Stimulated activated CD4-positive, alpha-beta T cell treated with anti-CD3 and anti-CD28 coated beads, Interleukin-15, amount 100 ng/mL, for 1 hour (primary cell): ENCODE measurements at places on chromosomes 5 and 9.

- DNase-seq, result no peak
These were observed 295.4 kb upstream of the RIOK2 start for GRCh38 chr5:97478483-97478882.

GRCh38 chr5:141743866-141744272 is 61.8 kb upstream of the ARAP3 start:
- no peak for DNase-seq

GRCh38 chr9:127027694-127028093 is 94.7 kb downstream of the ANGPTL2 start:
- no peak for DNase-seq

DNA sequence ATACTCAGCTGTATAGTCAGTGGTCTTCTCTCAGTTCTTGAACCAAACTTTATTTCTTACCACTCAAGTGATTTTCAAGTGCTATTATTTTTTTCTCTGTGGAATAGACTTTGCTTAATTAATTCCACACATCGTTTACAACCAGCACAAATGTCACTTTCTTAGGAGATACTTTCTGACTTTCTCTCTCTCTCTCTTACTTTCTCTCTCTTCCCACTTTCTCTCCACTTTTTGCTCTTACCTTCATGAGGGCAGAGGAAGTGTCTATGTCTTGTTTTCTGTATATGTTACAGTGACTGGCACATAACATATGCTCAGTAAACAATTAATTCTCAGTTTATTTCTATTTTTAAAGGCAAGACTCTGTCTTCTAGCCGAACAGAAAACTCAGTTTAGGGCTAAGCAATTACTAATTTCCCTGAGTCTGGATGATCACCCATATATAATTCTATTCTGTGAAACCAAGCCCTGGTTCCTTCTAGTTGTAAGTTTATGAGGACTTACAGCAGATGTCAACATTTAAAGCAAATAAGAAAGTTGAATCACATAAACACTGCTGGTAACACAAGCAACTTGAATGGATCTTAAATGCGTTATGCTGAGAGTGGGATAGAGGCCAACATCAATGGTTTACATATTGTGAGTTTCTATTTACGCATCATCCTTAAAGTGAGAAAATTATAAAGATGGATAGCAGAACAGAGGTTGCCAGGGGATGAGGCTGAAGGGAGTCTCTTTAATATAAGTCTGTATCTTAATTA is 791.4 kb downstream of the MTRR start:
- no peak for DNase-seq

GRCh38 chr5:175701797-175702196 is 43.9 kb downstream of the HRH2 start:
- no peak for DNase-seq

GRCh38 chr5:74471875-74472274 is 168.7 kb downstream of the ENC1 start:
- DNase-seq, result no peak

- no peak for DNase-seq
These were observed 24.6 kb downstream of the TRAF1 start for GRCh38 chr9:120901755-120902568.

GRCh38 chr5:58149345-58149744 is 310.5 kb downstream of the PLK2 start:
- DNase-seq, result no peak

- no peak for DNase-seq
These were observed 203.8 kb upstream of the RAI14 start for GRCh38 chr5:34452170-34452828.

- no peak for DNase-seq
These were observed 33.2 kb upstream of the SNX2 start for GRCh38 chr5:122741681-122742080.

GRCh38 chr9:84818791-84819190 is 149.3 kb downstream of the NTRK2 start:
- DNase-seq, result no peak

DNA sequence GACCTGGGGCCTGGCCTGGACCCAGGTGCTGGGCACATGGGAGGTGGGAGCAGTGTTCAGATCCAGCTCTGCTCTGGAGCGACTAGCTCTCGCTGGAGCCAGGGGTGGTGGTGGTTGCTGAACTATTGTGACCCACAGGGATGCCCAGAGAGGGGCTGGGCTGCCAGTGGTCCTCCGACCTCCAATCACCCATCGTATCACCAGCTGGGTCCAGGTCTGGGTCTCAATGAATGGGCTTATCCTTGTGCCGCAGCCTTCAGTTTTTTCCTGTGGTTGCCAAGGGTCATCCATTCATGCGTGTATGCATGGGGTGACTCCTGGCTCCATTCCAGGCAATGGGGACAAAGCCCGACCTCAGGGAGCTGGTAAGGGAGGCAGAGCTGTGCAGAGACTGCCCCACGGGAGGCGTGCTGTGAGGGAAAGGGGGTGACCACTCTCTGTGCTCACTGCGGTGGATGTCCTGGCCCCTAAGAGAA is 68.6 kb upstream of the RNF130 start:
- DNase-seq, result no peak

DNA sequence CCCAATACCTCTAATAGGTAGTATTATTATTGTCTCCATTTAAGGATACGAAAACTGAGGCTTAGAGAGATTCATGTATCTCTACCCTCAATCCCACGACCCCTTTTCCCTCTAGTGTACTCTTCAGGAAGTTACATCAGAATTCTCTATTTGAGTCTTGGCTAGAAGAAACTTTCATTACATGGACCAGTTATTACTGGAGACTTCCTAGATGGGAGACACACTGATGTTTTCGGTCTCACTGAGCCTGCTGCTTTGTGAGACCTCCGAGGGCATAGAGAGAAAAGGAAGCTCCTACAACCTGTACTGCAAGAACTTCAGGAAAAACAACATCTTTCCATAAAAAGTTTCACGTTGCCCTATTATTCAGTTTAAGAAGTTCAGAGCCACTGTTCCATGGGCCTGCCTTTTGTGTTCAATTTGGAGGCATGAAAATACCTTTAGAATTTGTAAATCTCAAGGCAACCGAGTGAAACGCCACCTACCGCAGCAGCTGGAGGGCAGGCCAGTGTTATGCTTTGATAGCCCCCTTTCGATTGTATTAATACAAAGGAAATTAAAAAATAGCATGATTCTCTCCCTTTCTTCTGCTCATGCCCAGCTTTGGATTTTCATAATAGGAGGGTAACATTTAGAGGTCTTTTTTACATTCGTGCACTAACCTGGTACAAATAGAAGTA is 223.3 kb downstream of the EBF1 start:
- DNase-seq, result no peak

DNA sequence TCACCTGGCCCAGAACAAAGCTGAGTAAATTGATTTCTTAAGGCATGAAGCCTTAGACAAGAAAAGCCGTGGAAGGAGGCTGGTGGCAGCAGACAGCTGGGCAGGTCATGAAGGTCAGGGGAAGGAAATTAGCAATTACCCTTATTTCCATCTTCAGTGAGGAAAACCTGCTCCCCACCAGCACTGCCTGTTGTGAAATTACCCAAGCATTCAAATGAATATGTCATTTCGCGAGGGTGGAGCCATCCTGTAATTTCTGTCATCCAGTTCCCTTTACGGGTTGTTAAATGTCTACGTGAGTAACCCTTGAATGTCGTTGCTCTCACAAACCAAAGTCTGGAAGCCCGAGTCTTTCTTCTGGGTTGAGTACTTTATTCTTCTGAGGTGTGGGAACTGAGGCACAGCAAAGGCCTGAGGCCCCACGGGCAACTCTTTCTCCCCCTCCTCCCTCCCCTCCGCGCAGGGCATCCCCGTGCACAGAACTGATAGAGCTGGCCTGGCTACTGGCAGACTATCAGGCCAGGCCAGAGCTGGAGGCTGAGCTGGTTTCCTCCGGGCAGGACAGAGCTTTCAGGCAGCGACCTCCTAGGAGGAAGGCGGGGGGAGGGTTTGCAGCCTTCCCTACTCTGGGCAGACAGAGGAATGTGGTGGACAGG is 22.0 kb upstream of the AK3 start:
- DNase-seq, result no peak

DNA sequence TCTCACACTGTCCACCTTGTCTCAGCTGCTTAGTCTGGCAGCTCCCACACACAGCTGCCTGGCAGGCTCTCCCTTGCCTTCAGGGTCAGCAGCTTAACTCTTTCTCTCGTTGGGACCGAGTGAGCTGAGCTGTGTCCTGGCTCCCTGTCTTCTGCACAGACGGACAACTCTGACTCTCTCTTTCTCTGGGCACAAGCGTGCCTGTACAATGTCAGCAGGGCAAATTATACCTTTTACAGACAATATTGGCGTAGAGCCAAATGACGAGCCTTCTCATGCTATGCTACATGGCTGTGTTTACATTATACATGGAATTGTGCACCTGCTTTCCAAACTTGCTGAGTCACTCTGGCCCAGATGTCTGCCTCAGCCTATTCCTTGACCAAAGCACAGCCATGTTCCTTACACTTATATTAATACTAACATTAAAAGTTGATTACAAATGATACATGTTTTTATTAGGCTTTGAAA is 188.6 kb downstream of the CYLC2 start:
- DNase-seq, result no peak

DNA sequence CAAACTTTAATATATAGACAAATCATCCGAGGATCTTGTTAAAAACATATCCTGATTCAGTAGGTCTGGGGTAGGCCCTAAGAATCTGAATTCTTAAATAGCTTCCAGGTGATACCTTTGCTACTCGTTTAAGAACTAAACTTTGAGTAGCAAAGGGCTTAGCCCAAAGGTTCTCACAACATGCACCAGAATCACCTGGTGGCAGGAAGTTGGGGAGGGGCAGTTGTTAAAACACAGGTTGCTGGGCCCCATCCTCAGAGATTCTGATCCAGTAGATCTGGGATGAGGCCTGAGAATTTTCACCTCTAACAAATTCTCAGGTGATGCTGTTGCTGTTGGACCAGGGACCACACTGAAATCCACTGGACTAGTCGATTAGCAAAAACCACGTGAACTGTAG is 20.0 kb upstream of the RGMB start:
- no peak for DNase-seq

GRCh38 chr9:89567649-89568048 is 37.2 kb upstream of the GADD45G start:
- no peak for DNase-seq

DNA sequence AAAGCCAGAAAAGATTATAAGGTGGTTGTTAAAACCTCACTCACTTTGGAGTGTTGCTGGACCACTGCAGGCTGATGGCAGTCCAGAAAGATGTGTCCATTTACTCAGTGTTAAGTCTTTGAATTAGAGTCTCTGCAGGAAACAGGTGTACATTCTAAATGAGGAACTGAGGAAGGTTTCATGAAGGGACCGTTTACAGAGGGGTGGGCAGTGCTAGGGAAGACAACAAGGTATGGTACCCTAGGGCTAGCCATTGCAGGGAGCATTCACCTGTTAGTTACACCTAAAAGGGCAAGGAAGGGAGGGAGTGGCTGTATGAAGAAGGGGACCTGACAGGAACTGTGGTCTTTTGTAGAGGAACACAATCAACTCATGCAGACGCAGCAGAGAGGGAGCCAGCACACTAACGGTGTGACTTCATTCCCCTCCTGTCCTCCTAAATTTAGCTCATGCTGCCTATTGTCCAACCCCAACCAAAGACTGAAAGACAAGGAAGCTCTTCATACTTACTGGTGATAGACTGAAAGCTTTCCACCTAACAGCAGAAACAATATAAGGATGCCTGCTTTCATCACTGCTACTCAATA is 32.2 kb upstream of the PAX5 start:
- DNase-seq, result no peak

DNA sequence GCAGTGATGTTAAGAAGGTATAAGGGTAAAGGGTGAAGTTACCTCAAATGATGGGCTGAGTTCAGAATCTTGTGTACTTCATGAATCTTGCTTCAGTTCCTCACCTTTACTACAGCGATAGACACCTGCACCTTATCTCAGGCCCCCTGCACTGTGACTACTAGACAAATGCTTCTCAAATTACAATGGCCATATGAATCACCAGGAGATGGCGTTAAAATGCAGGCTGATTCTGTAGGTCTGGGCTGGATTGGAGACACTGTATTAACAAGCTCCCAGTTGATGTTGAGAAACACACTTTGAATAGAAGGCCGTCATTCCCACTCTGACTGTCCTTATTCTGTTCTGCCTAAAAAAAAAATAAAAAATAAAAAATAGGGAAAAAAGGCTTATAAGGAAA is 29.8 kb downstream of the TARS1 start:
- DNase-seq, result no peak

GRCh38 chr5:154244476-154244875 is 53.9 kb downstream of the GALNT10 start:
- no peak for DNase-seq

GRCh38 chr9:89548071-89548638 is 50.2 kb upstream of the SEMA4D start:
- no peak for DNase-seq

GRCh38 chr5:116517488-116517887 is 57.1 kb downstream of the SEMA6A start:
- no peak for DNase-seq

DNA sequence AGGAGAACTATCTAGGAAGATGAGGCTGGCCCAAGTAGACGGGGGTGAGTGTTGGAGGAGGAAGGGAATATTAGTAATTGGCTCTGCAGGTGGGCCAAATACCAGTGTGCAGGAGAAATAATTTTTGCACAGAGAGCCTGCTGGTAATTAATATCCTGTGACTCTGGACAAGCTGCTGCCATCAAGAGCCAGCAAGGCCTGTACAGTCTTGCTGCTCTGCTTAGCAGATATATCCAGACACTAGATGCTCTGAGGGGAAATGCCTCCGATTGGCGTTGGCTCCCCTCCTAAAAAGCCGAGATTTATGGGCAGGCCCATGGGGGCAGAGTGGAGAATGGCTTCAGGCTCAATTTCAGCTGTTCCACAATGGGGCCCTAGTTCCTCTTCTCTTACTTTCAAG is 29.6 kb upstream of the ASTN2 start:
- DNase-seq, result no peak

DNA sequence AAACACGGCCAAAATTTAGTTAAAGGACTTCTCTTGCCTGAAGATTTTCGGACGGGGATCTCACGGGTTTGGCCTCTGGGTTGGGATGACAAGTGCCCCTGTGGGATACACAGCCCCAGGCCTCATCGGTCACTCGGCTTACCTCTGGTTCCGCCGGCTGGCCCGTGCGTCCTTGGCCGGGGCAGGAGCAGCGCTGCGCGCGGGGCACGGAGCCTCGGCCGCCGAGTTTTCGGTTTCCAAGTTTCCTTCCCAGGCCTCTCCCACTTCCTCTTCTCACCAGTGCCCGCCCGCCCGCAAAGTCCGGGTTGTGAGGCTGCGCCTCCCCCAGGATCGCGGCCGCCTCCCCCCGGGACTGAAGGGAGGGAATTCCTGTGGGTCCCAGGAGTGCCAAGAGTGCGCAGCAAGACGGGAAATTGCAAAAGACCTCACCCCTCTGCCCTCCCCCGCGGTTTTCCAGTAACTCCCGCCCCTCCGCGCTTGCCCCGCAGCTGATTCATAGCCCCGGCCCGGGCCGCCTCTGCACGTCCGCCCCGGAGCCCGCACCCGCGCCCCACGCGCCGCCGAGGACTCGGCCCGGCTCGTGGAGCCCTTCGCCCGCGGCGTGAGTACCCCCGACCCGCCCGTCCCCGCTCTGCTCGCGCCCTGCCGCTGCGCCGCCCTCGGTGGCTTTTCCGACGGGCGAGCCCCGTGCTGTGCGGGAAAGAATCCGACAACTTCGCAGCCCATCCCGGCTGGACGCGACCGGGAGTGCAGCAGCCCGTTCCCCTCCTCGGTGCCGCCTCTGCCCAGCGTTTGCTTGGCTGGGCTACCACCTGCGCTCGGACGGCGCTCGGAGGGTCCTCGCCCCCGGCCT is at the start of gene OSMR:
Gene OSMR (plus strand): TSS at position 487 of the 853 bp plus-strand sequence. CDS start 23,033 bp downstream, outside the sequence.
- no peak for DNase-seq

- no peak for DNase-seq
These were observed 31.4 kb downstream of the HMGCR start for GRCh38 chr5:75368391-75368790.

GRCh38 chr5:20678814-20679298 is 690.9 kb upstream of the CDH18 start:
- DNase-seq, result no peak
